ENCODE measurements at places on chromosomes 5 and 9.

DNA sequence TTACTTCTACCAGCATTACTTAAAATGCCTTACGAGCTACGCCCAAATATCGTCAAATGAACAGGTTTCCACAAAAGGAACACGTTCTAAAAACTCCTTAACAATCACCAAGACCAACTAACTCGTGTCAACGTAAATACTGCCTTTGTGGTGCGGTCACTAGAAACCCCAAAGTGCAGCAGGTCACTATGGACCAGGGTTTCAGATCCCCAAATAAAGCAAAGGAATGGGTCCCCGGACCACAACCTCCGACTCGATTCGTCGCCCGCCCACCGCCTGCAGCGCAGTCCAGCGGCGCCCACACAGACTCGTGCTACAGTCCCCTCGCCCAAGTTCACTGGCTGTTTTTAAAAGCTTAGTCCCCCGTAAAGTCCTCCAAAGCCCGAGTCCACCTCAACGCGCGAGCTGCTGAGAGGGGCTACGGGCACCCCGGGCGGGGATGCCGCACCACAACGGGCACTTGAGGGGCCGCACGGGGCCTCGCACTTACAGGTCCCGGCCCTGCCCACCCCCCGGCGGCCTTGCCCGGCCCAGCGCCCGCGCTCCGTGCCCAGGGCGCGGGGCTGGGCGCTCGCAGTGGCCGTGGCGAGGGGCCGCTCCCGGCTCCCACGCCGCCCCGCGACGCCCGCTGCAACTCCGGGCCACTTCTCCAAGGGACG, 1.1 kb downstream of the NFIB start:
- peak; percentile 40 for DNase-seq

- DNase-seq = no peak
Measured at GRCh38 chr9:91039125-91039834, 237.7 kb downstream of the SYK start.

GRCh38 chr9:89593727-89594427, 10.9 kb upstream of the GADD45G start:
- peak; percentile 30 for DNase-seq

GRCh38 chr9:128554155-128554862, 1.9 kb downstream of the SPTAN1 start:
- no peak for DNase-seq

All from NCI-H774 (cell line).